ENCODE measurements at places on chromosomes 6 and 20.

DNA sequence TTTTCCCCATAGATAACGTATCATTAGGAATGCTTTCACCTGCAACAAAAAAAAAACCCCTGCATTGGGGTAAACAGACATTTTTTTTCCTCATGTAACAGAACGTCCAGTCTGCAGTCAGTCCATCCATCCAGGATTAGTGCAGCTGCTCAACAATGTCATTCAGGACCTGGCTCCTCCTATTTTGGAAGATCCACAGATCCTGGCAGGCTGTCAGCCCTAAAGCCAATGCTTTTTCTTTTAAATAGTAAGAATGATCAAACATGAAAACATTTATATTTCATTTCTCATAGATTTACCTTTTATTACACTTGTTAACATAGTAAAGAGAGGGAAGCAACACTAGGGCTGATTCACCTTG, 116.5 kb upstream of the CCDC28A start:
- DNase-seq, result no peak

GRCh38 chr6:156982168-156982567, 205.0 kb downstream of the ARID1B start:
- no peak for DNase-seq

GRCh38 chr6:80133020-80133419, 26.5 kb downstream of the BCKDHB start:
- DNase-seq, result peak; percentile 5

DNA sequence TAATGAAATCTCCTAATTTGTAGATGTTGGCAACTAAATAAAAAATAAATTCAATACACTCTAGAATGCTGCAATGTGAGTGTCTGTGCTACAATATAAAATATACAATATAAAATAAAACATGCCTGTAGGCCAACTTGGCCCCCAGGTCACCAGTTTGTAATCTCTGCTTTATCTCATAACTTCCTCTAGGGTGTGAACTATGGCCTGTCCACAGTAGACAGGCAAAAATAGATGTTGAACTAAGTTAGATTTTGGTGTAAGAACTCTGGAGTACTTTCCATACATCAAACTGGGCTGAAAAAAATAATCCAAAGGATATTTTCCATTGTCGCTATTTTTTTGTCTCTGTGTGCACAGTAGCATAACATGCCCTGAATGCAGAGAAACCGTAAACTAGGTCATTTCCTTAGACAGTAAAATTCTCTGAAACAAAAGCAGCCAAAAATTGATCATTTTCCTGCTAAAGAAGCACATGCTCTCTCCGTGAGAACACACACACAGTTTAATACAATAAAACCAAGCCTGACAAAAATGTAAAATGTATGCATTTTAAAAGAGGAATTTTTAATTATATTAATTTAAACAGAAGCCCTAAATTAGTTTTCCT, 98.5 kb upstream of the ZFP64 start:
- DNase-seq, result no peak

- no peak for DNase-seq
Observed at GRCh38 chr6:29596381-29596900, 11.5 kb downstream of the OR2H2 start.

GRCh38 chr6:35090734-35091133, 50.4 kb downstream of the TCP11 start:
- DNase-seq, result no peak

DNA sequence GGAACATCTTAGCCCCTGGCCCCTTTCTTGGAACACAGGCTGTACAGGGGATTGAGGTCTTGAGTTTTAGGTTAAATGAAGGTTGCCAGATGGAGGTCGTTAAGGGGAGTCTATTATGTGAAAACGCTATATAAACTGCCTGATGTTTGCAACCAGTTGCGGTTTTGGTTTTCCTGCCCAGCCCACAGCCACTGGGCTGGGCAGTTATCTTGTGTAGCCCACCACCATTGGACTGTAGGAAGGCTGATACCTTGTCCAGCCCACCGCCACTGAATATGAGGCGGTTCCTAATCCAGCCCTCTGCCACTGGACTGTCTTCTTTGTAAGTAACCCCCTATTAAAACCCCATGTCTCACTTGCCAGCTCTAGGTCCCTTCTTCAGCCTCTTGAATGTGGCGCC, 42.3 kb upstream of the COL21A1 start:
- no peak for DNase-seq

DNA sequence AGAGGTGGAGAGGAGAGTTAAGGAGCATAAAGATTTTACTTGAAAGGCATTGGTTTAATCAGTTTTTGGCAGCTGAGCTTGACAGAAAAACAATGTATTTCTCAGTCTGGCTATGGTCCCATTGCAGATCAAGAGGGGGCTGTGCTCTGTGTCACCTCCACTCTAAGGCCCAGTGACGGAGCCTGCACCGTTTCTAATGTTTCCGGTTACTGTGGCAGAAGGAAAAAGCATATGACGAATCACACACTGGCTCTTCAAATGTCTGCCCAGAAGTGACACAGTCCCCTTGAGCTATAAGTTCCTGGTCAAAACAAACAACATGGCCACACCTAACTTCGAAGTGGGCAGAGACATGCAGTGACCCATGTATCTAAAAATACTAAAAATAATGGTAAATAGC, 372.0 kb downstream of the PLCB1 start:
- DNase-seq, result no peak
